ENCODE measurements at places on chromosomes 3 and 15. TPM values are rescaled to one million over a fixed set of nuclear protein-coding genes. Genes with fewer than 3 reads are reported as not detected.

- no peak for DNase-seq
These were observed 64.2 kb downstream of the OXNAD1 start for GRCh38 chr3:16329036-16329825.

PRR20G gene
- total RNA-seq, result not detected

DNA sequence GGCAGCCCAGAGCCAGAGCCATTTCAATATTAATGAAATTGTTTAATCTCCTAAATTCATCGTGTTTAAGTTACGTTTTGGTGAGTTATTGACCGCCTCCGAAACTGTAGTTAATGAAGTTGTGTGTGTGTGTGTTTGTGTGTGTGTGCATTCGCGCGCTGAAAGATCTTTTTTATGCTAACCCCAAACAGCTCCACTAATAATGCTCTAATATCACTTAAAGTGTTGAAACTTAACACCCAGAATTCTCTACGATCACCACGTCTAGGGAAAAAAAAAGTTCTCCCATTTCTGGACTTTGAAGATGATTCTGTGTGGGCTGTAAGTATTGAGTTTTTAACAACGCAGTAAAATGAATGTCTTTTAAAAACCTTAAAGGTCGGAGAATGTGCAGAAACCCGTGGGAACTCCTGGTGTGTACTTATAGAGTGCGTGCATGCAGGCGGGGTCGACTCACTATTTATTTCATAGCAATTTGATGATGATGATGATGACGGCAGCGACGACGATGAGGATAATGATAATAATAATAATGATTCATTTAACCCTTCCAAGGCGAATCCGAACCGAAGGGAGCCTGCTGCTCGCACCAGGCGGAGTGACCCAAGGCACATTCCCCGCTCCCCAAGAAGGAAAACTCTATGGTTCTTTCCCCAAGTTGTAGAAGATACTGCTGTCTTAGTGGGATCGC lies 1.4 kb upstream of the FOXB1 start:
- no peak for DNase-seq

TTC21A gene
- 0.69 TPM for total RNA-seq

DNA sequence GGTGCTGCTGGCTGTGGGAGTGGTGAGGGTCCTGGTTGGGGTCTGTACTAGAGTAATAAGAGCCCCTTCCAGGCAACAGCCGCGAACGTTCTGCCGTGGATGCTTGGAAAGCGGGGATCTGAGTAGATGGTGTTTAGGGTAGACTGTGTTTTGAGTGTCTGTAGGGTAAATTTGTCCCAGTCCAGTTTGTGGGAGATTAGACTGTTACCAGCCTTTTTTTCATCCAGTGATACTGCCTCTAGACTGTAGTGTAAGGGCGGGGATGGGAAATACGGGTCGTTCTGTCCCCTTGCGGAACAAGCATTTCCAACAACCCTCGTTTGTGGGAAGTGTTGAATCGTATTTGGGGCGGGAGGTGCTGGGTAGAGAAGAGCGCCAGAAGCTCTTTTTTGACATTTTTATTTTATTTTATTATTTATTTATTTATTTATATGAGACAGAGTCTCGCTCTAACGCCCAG lies 424 bp downstream of the HAUS2 start:
- no peak for DNase-seq

DNA sequence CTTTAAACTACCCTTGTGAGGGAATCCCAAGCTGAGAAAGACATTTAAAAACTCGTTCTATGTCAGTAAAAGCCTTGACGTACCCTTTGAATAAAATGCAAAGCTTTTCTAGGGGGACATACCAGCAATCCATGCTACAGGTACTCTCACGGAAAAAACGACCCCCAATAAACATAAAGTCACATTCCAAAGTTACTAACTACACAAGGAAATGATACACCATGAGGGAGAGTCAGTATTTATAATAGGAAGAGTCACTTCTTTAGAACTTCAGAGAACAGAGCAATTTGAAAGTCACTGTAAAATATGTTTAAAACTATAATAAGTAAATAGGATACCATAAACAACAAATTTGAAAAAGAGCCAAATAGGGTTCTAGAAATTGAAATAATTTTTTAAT lies 63.2 kb downstream of the CFAP20DC start:
- no peak for DNase-seq

- no peak for DNase-seq
These were observed 119.9 kb downstream of the LMLN start for GRCh38 chr3:198079771-198080520.

DNA sequence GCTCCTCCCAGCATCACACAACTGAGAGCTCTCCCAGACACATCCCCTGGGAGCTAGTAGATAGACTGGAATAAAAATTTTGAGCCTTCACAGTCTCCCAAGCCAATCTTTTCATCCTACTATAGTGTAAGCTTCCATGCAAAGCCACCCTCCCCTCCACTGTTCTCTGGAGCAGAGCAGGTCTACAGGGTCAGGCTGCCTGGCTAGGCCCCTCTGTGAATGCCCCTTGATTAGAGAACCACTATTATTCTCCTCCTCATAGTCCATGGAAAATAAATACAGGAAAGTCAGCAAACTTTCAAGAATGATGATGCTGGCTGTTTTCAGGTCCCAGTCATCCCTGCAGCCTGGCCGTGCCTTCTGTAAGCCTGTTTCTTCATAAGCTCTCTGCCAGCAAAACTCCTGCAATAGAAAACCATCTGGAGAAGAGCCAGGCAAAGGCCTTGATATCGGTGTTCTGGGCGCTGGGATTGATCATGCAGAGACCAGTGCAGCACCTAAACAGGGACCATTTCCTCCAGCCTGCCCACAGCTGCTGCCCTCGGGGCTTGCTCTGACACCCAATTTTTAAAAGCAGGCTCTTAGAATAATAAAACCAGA lies 51.7 kb downstream of the CRYGS start:
- no peak for DNase-seq

DNA sequence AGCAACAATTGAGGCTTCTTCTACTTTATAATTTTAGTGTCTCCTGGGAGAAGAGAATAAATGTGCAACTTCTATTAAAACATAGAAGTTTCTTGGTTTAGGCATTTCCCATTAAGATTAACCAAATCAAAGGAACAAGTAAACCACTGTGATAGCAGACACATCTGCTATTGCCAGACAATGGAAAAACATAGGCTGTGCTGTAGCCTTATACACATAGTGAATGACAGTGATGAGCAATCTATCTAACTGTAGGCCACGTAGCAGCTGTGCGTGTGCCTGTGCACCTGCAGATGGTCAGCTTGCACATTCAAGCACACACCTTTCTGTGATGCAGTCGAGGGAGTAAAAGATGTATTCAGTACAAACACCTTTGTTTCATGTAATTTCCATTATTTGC lies 32.7 kb downstream of the GNB4 start:
- DNase-seq, result no peak

DNA sequence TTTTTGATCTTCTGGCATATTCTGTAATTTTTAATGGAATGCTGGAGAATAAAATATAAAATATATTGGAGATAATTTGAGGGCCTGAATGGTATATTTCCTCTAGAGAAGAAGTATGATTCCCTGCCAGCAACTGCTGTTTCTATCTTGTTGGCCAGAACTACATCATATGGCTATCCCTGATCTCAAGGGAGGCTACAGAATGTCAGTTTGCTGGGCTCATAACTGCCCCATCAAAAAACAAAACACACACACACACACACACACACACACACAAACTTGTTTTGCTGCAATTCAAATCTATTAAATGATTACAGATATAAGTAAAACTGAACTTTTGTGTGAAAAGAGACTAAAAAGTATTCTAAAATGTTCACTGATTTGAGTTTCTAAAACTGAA lies 51.0 kb downstream of the RASA2 start:
- DNase-seq, result no peak

GRCh38 chr3:124766113-124767095 lies 36.2 kb downstream of the UMPS start:
- DNase-seq, result no peak

DNA sequence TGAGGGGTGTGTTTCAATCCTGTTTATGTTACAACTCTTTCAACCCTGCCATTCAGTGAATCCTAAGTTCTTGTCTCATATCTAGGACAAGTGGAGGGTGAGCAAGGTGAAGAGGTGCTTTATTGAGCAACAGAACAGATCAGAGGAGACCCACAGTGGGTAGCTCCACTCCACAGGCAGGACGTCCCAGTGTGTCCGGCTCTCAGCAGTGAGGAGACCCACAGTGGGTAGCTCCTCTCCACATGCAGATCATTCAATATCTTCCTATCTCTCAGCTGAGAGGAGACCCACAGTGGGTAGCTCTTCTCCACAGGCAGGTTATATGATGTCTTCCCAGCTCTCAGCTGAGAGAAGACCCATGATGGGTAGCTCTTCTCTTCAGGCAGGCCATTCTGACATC lies 556.7 kb downstream of the SI start:
- DNase-seq, result no peak

SAMMSON gene
- 0.43 TPM for total RNA-seq

DNA sequence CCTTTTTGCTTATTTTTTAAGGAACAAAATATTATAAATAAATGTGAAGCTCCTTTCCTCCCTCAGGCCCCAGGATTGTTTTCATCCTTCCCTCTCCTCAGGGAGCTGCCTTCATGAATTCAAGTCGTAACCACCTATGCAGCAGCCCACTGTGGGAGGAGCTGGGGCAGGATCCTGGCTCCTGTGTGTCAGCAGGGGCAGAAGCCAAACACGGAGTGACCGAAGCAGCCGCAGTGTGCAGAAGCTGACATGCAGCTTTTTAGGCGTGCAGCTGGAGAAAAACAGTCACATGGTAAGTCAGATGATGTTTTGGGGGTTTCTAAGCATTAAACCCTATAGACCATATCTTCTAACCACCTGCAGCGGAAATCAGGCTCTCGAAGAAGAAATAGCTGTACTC lies 231.3 kb downstream of the OCA2 start:
- DNase-seq, result no peak

ZNF385D gene
- 0.13 TPM for total RNA-seq
